ENCODE measurements at places on chromosomes 16 and 17. TPM values are rescaled to one million over a fixed set of nuclear protein-coding genes. Genes with fewer than 3 reads are reported as not detected.
A peak's percentile ranks its signal among the peaks of the same experiment; 100 is the strongest.

- DNase-seq = no peak
Observed at GRCh38 chr17:1813088-1813487, 16.6 kb downstream of the SMYD4 start.

PTGES3L gene
- not detected for total RNA-seq

SEC14L5 gene
- total RNA-seq = 0.41 TPM

DNA sequence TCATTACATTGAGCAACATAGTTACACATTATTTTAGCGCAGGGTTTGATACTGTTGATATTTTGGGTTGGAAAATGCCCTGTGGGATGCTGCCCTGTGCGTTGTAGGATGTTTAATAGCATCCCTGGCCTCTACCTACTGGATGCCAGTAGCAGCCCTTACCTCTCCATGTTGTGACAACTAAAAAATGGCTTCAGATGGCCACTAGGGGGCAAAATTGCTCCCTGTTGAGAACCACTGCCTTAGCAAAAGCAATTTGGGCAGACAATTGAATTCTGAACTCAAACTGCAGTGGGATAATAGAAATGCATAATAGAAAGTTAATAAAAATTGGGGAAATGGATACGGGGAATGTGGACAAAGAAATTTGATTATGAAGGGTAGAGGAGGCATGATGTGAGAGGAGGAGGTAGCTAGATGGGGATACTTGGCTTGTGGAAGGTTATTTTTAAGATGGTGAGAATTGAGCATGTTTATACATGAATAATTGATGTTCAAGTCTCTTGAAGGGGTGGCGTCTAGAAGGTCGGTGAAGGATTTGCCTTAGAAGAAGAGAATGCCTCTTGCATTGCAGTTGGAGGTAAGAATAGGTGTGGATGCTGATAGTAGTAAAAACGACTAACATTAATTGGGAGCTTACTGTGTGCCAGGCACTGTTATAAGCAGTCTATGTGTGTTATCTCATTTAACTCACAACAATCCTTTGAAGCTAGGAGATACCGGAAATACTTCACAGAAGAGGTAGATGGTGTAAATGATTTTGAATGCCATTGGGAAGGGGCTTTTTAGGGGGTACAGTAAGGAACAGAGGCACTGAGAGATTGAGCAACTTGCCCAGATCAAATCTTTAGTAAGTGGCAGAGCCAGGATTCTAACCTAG lies 19.0 kb downstream of the HEATR9 start:
- no peak for DNase-seq

SPATA2L gene
- total RNA-seq = 6.6 TPM

NEURL4 gene
- total RNA-seq = 12.5 TPM

DNA sequence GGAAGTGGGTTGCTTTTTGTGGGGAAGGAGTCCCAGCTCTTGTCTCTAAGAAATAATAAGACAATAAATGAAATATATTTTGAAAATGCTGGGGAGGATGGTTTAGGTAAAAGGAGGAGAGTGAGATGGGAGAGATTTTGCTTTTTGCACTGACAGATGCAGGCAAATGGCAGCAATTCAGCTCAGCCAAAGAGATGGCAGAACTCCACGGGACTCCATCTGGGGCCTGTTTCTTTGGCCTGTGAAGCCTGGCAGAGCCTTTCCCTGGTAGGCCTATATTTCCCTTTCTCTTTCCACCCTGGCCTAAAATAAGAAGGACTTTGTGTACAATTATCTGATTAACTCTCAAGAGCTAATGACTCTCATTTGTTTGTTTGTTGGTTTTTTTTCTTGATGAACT lies 1525.1 kb downstream of the CDH11 start:
- no peak for DNase-seq

CDH16 gene
- total RNA-seq = 1.9 TPM

DNA sequence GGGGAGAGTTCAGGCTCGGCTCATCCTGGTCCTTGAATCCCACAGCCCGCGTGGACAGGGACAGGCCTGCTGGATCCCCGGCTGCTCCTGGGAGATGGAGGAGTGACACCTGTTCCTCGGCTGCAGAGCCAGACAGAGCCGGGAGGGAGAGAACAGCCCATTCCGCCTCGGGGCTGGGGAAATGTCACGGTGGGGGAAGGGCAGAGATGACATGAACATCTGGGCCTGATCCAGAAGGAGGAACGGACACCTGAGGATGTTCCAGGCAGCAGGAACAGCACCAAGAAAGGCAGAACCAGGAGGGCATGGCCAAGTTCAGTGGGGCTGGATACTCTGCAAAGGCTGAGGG lies 2.1 kb downstream of the ZNF764 start:
- DNase-seq = no peak

NLRC3 gene
- 4.0 TPM for total RNA-seq

DNA sequence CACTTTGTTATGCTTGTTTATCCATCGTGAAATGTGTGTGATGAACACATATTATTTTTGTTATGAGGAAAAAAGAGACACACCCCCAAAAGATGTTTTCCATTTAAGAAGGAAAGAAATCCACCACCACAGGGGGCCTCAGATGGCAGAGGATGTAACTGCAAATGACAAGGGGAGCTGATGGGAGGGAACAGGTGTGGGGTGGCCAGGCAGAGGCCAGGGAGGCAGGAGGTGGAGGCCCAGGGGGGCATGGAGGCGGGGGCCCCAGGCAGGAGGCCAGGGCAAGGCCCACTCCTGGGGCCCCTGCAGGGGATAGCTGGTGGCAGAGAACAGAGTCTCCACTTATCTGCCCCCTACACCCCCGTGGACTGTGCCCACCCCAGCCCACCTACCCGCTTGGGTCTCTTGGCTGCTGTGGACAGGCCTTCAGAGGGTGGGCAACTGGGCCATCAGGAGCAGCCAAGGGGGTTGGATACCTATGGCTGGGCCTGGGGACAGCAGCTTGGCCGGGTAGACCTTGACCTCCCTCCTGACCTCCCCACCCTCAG lies 28.0 kb downstream of the PPL start:
- no peak for DNase-seq

- no peak for DNase-seq
Observed at GRCh38 chr17:53093391-53093790, 729.3 kb upstream of the KIF2B start.

- DNase-seq = no peak
Observed at GRCh38 chr16:8589057-8589899, 1.0 kb downstream of the TMEM114 start.

TAC4 gene
- total RNA-seq = not detected

GRCh38 chr17:11852912-11853311 lies 144.4 kb downstream of the ZNF18 start:
- no peak for DNase-seq

GRCh38 chr17:7512824-7513540 lies 28.8 kb downstream of the POLR2A start:
- DNase-seq = no peak

- no peak for DNase-seq
Observed at GRCh38 chr16:57734308-57734924, 1.2 kb upstream of the KATNB1 start.

GRCh38 chr17:28725660-28726225 lies 290 bp downstream of the TLCD1 start:
- no peak for DNase-seq

DNA sequence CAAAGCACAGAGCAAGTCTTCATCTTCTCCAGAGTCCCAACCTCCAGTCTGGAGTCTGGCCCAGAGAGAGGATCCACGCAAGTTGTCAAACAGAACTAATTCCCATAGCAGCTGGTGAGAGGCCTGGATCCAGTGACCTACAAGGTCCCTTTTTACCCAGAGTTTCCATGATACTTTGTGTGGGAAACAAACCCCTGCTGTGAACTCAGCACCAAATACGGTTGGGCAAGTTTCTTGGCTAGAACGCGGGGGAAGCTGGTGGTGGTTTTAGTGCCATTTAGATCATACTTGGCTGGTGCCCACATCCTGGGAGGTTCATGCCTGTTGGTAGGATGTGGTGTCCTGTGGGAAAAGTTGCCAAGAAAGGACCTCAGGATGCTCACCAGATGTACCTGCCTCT lies 18.1 kb downstream of the TMC7 start:
- no peak for DNase-seq

DNA sequence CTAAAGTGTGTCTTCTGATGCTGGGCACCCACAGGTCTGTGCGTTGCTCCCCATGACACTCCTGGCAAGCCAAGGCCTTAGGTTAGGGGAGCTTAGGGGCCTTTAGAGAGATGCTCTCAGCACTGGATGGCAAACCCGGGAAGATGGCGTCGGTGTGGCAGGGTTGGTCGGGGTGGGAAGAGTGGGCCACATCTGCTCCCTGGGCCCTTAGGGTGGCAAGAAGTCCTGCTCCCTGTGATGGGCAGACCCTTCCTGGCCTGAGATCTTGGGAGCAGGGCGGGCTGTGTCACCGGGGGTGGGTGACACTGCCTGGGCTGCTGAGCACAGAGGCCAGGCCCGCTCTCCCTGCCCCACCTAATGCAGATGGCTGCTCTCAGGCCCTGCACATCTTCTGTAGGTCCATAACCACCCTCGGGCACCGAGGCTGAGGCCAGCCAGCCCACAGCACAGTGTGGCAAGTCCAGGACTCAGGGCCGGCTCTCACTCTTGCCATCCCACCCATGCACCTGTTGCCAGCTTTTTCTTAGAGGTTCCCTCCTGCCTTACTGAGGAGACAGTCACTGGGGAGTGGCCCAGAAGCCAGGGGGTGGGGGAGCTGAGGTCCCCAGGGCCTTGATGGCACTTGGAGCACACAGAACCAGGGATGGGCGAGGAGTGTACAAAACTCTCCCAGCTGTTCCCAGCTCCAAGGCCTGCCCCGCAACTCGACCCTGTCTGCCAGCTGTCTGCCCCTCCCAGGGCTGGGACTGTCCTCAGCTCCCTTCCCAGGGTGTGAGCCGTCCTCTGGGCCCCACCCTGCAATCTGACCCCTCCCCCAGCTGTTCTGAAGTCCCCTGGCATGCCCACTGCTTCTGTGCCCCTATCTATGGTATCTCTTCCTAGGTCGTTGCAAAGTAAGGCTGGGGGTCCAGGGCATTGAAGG lies 4.4 kb upstream of the MTSS2 start:
- no peak for DNase-seq

MSRB1 gene
- 21.0 TPM for total RNA-seq

GRCh38 chr16:65936096-65936495 lies 430.4 kb upstream of the CDH5 start:
- DNase-seq = no peak

CX3CL1 gene
- total RNA-seq = 9.3 TPM

DNA sequence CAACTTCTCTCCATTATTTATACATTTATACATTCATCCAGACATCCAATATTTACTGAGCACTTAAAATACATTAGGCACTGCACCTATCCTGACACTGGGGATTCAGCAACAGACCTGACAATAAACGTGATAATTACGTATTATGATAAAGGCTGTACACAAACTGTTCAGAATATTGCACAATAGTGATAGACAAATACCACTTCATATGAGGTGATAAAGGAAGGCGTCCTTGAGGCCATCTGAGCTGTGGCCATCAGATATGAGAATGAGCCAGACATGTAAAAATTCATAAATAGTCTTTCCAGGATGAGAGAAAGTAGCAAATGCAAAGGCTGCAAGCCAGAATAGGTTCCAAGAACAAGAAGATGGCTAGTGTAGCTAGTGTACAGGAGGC lies 8.6 kb downstream of the USP32 start:
- DNase-seq = no peak

DNA sequence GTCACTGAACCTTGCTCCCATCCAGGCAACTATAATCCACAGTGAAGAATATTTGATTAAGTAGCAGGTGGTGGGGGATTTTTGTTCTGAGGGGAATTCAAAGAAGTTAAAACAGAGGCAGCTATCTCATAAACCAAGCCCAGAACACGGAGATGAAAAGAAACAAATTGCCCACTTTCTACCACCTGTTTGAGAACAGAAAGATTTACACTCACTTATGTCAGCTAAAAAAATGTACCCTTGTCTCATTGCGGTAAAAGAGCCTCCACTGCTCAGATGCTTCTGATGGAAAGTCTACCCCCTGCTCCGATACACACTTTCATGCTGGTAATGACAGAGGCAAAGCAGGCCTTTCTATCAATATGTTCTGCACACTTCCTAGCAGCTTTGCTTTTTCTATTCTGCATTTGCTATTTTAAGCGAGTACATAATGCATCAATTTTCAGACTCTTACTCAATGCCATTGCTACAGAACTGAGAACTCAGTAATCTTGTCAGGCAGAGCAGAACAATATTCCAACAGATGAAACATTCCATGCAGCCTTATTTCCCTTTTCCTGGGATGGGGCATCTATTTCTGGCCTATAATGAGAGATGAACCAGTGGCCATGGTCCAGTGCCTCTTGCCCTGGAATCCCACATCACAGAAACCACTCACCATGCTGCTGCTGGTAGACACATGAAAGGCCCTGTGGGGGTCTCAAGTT lies 29.0 kb downstream of the CDK5R1 start:
- DNase-seq = no peak

GRCh38 chr16:667780-668518 lies at the start of gene RHOT2:
Gene RHOT2, plus strand, starts transcription at chr16:668132. Its CDS starts 68 bp downstream, at chr16:668200.
- peak; percentile 65 for DNase-seq

DNA sequence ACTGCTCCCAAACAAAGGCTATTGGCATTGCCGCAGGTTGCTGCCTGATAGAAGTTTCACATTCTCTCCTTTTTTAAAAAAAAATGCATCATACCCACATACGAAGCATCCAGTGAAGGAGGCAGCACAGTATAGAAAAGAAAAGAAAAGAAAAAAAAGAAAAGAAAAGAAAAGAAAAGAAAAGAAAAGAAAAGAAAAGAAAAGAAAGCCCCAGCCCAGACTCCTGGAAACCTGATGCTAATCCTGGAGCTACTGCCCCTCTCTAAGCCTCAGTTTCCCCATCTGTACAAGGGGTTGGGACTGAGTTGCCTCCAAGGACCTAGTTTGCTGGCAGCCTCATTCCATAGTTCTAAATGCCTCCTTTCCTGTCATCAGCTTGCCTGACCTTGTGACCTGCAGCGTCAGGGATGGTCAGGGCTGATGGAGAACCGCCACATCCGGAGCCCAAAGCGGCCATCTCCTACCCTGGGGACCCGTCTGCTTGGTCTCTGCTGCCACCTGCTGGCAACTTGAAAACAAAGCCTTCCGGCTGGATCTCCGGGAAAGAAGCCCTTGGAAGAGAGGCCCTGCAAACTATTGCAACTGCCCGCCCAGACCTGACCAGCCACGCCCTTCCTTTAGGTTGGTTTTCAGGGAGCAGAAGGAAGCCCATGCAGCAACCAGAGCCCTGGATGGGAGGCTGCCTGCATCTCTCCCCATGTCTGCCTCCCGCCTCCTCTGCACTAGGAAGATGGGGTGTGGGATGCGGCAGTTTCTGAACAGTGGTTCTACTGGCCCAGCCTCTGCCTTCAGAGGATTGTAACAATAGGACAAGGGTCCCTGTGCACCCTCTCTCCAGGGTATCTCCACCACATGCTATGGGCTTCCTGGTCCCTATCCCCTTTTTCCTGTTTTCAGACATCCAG lies 13.0 kb downstream of the AIPL1 start:
- DNase-seq = peak; percentile 10

- no peak for DNase-seq
Observed at GRCh38 chr16:69522732-69523404, 42.9 kb upstream of the NFAT5 start.

C17orf113 gene
- 0.57 TPM for total RNA-seq

GRCh38 chr17:40938981-40939380 lies 1.5 kb upstream of the KRT23 start:
- DNase-seq = no peak

- DNase-seq = no peak
Observed at GRCh38 chr17:17036524-17036998, 5.7 kb upstream of the MPRIP start.

Data from esophagus squamous epithelium (tissue), 5 donors.